Stimulated activated CD8-positive, alpha-beta memory T cell treated with anti-CD3 and anti-CD28 coated beads, Interleukin-7, amount 100 ng/mL, for 1 hour (primary cell): ENCODE measurements at places on chromosomes 5 and 9.

- no peak for DNase-seq
Observed at GRCh38 chr5:25056836-25057235, 412.1 kb upstream of the CDH10 start.

GRCh38 chr5:119340597-119341218 is 15.1 kb upstream of the TNFAIP8 start:
- DNase-seq, result no peak

DNA sequence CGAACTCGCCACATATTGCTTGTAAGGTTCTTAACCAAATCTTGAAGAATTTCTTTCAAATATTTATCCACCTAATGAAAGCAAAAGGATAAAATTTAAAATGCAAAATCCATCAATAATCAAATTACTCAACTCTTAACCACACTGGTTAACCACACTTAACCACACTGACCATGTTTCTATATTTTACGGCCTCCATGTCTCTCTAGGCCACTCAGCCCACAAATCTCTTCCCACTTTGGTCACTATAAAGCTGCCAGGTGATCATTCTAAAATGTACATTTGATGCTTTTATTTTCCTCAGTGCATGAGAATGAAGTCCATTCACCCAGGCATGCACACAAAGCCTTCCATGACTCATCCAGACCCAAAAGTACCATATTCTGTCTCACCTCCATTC is 56.4 kb upstream of the OR2K2 start:
- no peak for DNase-seq

GRCh38 chr5:21623831-21624230 is 1229.3 kb downstream of the CDH12 start:
- no peak for DNase-seq

DNA sequence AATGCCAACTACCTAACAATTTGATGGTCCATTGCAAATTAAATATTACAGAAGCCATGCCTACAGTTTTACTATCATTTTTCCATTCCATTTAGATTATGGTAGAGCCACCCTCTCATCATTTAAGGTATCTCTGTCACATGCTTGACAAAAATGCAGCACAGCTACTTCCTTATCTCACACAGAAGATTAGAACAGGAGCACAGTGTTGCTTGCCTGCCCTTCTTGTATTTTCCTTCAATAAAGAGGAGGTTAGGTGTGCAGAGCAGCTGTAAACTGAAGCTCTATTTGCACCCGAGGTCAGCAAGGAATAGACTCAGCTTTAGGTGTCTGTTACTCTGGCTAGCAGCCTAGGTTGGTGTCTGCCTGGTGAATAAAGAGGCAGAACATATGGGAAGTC is 51.5 kb upstream of the ATP10B start:
- no peak for DNase-seq

- DNase-seq, result no peak
Observed at GRCh38 chr5:88673253-88674105, 209.5 kb downstream of the MEF2C start.

DNA sequence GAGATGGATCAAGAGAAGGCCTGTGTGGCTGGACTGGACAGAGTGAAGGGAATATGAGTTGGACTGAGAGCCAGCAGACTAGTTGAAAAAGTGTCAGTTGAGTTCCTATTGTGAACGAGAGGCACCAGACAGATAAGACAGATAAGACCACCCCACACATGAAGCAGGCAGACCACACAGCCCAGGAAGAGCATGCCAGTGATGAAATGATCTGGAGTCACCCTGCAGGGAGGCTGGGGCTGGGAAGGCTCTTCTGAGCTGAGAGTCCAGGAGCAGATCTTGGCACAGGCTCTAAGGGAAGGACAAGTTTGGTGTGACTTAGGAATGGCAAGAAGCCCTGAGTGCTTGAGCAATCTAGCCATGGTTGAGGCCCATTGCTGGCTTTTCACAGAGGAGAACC is 10.6 kb upstream of the SLC25A48 start:
- no peak for DNase-seq

GRCh38 chr9:31745886-31746285 is 638.6 kb upstream of the ACO1 start:
- no peak for DNase-seq

- DNase-seq, result no peak
Observed at GRCh38 chr9:132673355-132673754, 3.1 kb downstream of the GTF3C4 start.

GRCh38 chr9:95545831-95546567 is 29.2 kb upstream of the PTCH1 start:
- no peak for DNase-seq

GRCh38 chr5:149153751-149154610 is 12.7 kb downstream of the ABLIM3 start:
- DNase-seq, result no peak

- DNase-seq, result no peak
Observed at GRCh38 chr5:54927097-54927746, 58.2 kb downstream of the ESM1 start.

DNA sequence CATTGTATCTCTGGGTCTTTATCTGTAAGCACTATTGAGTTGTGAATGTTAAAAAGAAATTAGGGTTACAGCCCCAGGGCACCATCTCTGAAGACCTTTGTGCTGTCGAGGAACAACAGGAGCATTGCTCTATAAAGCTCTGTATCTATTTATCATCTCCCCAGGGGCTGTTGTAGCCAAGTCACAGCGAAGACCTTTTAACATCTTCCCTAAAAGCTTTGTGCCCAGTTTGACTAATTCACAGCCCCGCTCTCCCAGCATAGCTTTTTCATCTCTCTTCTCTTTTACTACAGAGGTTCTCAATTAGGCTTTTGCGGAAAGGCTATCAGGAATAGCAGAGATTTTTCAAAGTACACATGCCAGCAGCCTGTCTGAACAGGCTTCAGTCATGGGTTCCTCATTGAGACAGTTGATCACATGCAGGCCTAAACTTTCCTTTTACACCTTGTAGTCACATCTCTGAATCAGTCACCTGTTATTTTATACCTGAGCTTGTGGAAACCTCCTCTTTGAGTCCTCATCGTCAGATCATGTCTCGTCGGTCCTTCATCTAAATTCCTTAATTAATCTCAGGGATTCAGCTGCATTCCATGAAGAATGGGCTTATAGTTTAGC is 140.5 kb downstream of the NPR3 start:
- DNase-seq, result no peak

- DNase-seq, result no peak
Observed at GRCh38 chr5:53342236-53342635, 138.2 kb upstream of the FST start.

DNA sequence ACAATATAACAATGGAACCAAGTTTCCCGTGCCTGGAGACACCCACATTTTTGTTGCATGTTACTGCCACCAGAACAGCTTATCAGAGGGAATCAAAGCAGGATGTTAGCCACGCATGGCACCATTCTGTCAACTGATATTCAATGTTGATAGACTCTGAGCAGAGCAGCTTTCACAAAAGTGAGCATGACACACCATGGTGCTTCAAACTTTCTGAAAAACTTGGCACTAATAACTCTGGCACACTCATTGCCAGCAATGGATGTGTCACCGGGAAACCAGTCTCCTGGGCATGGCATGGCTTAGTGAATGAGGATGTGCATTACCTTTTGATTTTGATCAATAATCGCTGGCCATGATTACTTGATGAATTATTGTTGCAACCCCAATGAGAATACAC is 19.7 kb downstream of the NIPSNAP3B start:
- no peak for DNase-seq

- no peak for DNase-seq
Observed at GRCh38 chr9:68482548-68482947, 58.1 kb downstream of the TMEM252 start.

GRCh38 chr9:10873999-10874398 is 261.2 kb upstream of the PTPRD start:
- DNase-seq, result no peak

DNA sequence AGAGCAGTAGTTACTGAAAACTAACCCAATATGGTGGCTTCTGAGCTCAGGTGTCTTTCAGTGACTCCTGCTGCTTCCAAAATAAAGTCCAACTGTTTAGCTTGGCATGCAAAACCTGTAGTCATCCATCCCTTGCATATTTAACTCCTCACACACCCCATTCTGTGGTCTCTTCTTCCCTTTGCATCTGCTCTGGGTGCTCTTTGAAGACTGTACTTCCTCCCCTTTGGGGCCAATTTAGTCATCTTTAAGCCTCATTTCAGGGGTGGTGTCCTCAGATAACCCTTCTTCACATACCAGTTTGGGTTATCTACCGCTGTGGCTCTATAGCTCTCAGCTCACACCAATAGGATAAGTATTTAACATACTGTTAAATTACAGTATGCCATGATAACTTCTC is 209.9 kb upstream of the DMRT1 start:
- DNase-seq, result no peak

DNA sequence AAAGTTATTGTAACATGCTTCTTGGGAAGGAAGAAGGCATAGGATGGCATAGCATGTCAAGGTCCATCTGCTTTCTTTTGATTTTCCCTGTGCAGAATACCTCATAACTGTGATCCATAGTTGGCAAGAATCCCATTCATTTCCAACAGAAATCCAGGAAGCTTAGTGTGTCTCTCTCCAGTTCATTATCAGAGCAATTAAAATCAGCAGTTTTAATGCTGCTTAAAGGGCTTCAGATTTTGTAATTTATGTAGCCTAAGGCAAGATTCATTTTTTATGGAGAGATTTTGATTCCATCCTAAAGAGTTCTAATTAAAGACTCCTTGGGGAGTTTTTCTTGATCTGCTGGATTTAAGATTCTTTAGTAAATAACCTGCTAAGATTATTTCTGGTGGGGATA is 560.1 kb downstream of the PDE4D start:
- DNase-seq, result no peak

DNA sequence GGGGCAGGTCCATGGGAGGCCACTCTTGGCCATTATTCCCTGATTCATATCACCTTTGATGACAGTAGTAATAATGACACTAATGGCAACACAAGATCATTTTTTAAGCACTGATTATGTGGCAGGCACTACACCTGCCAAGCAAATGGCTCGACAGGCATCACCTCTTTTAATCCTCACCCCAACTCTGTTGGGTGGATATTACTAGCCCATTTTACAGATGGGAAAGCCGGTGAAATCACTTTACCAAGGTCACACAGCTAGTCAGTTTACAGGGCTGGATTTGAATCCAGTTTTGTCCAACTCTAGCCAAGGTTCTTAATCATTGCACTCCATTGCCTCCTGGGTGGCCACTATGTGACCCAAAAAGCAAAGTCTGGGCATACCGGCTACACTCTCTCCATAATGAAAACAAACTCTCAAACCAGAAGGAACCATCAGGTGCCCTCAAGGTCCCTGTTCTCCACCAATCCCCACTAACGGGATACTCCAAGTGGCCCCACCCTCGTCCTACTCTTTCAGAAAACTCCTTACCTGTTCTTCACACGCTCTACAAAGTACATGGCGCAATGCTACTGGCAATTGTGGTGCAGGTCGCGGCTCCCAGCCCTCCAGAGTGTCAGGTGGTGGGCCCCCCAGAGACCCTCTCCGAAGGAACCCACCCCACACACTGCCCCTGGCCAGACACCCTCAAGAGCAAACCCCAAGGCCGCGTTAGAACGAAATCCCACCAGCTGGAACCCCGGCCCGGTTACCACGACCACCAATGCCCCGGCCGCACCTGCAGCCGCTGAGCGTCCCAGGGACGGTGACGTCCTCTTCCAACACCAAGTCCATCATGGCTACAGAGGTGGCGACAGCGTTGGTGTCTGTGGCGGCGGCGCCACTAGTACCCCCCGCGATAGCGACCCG is 572 bp downstream of the CDK5RAP2 start:
- DNase-seq, result no peak

- DNase-seq, result no peak
Observed at GRCh38 chr9:108662091-108662875, 193.5 kb downstream of the ACTL7B start.

- no peak for DNase-seq
Observed at GRCh38 chr5:80204808-80205614, 50.8 kb downstream of the SERINC5 start.

DNA sequence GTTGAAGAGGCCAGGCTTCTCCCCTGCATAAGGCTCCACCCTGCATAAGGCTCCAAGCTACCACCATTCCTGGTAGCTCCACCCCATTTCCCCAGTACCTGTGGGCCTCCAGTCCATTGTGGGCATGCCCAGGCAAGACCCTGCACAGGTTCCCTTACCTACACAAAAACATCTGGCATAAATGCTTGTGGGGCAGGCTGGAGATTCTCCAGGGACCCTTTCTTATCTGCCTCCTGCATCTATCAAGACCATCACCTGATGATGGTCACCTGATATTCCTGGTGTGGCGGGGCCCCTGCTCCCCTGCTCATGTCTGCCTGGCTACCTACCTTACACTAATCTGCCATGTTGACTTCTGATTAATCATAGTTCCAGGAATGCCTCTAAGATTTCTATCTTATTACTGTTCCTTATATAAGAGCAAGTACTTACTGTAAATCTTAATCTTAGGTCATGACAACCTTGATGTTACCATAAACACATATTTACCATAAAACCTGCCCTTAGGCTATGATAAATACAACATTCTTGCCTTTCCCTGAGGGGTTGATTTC is 41.0 kb downstream of the FGD3 start:
- no peak for DNase-seq

GRCh38 chr5:42887097-42887496 is 75.4 kb upstream of the SELENOP start:
- DNase-seq, result no peak

GRCh38 chr9:99300603-99301002 is 78.5 kb downstream of the SEC61B start:
- DNase-seq, result no peak

DNA sequence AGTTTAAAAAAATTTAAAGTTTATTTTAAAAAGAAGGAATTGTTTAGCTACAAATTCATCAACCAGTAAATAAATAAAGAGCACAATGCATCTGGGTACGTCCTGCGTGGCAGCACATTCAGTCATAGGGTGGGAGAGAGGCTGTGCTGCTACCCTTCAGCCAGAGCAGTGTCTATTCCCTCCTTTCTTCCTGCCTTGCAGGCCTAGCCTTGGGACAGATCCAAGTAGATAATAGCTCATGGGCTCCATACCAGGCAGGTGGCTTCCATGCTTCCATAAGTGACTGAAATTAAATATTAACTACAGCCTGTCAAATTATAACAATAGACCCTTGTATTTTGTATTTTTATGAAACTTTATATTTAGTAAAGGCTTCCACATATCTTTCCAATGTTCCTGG is 408.3 kb upstream of the RGMB start:
- DNase-seq, result no peak

DNA sequence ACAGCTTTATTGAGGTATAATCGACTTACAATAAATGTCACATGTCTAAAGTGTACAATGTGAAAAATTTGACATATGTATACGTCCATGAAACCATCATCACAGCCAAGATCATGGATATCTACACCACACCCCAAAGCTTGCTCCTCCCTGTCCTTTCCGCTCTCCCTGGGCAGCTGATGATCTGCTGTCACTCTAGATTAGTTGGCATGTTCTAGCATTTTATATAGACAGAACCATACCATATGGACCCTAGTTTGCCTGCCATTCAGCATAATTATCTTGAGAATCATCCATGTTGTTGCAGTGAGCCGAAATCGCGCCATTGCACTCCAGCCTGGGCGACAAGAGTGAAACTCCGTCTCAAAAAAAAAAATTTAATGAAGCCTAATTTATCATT is 42.5 kb downstream of the ERGIC1 start:
- DNase-seq, result no peak

- no peak for DNase-seq
Observed at GRCh38 chr9:126294331-126295081, 32.1 kb upstream of the MVB12B start.
